ENCODE measurements at places on chromosomes 1 and 21. TPM values are rescaled to one million over a fixed set of nuclear protein-coding genes. Genes with fewer than 3 reads are reported as not detected.

Gene MMP23B
- 29.2 TPM for total RNA-seq

- DNase-seq, result no peak
These were observed 192.9 kb downstream of the DUSP10 start for GRCh38 chr1:221548942-221549341.

Gene HEYL
- 14.3 TPM for total RNA-seq

DNA sequence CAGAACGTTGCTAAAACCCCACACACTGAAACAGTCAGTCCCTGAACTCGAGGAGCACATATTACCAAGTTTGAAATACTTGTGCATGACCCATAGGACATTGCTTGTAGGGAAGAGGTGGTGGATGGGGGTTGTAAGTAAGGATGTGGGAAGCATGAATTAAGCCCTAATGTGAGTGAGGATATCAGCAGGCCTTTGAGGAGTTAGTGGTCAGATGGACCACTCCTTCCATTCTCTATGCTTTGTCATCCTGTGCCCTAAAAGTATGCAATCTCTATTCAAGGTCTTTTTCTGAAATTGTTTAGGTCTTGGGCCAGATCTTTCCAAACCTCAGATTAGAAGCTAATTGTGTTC, 70.9 kb upstream of the SAMSN1 start:
- DNase-seq, result no peak

GRCh38 chr1:209456878-209457277, 126.6 kb upstream of the CAMK1G start:
- no peak for DNase-seq

Gene TMEM54
- 22.4 TPM for total RNA-seq

DNA sequence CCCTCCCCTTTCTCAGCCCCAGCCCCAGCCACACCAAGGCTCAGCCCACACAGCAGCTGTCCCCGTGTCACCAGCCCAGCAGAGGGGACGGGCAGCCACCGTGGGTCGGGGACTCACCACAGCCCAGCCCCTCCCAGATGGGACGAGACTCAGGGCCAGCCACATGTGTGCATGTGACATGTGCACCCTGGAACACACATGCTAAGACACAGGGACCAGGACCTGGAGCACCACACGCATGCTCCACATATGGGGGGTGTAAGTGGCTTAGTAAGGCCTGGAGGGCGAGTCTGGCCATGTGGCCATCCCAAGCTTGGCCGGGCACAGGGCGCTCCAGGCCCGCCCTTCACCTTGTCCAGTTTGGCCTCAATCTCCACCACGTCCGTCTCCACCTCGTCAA, 4.0 kb downstream of the ACAP3 start:
- DNase-seq, result no peak

DNA sequence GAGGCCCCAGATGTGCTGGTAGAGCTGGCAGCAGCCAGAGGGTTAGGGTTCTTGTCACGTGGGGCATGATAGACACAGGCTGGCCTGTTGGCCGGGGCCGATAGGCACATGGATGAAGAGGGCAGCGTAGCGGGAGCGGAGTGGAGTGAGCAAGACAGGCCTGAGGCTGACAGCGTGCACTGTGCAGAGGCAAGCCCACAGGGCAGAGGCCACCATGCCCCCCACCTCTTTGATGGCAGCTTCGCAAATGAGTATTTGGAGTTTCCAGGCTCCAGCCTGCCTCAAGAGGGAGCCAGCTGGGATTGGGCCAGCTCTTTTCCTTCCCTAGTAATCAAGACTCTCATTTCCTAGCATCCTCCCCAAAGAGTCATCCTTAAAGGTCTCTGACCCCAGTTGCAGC, 43.5 kb downstream of the TMCC2 start:
- DNase-seq, result peak; percentile 50

Gene CYP4A22
- 0.18 TPM for total RNA-seq

Gene LCE3D
- total RNA-seq, result not detected

DNA sequence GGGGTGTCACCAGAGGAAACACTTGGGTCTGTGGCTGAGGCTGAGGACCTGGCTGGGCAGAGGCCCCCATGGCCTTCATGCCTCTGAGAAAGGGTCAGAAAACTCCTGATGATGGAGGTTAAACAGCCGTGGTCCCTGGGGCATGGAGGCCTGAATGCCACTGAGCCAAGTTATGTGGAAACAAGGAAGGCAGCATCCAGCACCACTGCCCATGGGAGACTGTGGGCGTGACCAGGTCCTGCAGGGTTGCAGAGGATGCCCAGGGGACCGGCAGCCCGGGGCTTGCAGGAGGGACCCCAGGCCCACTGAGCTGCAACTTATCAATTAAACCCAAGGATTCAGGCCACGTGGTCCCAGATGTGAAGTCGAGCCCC, 18.9 kb upstream of the COL6A2 start:
- DNase-seq, result no peak

GRCh38 chr1:39729030-39729429, 9.7 kb upstream of the PPIE start:
- no peak for DNase-seq

- DNase-seq, result no peak
These were observed 49.2 kb upstream of the PAX7 start for GRCh38 chr1:18581420-18581880.

Gene LEPR
- total RNA-seq, result 13.7 TPM

DNA sequence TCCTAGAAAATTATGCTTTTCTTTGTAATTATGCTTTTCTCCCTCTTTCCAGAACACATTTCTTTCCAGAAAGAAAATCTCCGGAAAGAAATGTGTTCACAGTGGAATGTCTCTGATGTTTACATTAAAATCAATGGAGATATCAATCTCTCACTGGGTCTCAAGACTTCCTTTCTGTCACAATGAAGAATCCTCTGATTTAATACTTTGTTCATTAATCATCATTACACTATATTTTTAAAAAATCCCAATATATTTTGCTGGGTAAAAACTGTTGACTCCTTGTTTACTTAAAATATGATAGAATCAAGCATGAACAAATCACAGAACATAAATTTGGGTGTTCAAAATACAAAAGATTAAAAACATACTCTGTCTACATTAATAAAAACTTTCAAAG, 26.3 kb upstream of the TGFBR3 start:
- no peak for DNase-seq

Gene SZT2
- total RNA-seq, result 48.5 TPM

Gene ACTA1
- 0.83 TPM for total RNA-seq

GRCh38 chr1:155188268-155188667, 14.6 kb downstream of the TRIM46 start:
- no peak for DNase-seq

- no peak for DNase-seq
These were observed 412 bp downstream of the ABCA4 start for GRCh38 chr1:94120570-94120901.

DNA sequence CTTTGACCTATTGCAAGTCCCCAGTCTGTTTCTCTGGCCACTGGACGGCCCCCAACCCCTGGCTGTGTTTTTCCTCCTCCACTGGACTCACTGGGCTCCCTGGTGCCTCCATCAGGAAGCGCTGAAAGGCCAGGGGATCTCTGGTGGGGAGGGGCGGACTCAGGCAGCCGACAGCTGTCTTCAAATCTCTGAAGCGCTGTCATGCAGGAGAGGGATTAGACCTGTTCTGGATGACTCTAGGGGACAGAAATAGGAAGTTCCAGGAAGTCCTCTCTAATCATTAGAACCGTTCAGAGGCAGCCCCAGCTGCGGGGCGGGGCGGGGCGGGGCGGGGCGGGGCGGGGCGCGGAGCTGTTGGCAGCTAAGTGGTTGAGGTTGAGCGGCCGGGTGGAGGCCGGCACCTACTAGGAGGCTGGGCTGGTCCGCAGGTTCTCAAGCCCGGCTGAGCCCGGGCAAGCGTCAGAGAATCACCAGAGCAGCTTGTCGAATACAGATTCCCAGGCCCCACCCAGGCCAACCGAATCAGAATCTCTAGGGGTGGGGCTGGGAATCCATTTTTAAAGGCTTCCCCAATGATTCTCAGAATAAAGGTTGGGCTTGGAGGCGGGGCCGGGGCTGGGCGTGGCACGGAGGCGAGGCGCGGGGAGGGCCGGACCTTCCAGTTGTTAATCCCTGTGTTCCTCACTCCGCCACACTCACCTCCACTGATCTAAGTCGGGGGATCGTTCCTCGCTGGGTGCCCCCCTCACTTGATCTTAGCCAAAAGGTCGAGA, 11.4 kb upstream of the PHLDA3 start:
- DNase-seq, result peak; percentile 77

Gene TMPRSS15
- total RNA-seq, result not detected

Measured in lung (tissue), 17 donors.